ENCODE measurements at places on chromosomes 3 and 15. TPM values are rescaled to one million over a fixed set of nuclear protein-coding genes. Genes with fewer than 3 reads are reported as not detected.

GRCh38 chr15:28942571-28942970, 56.8 kb downstream of the APBA2 start:
- no peak for DNase-seq

- DNase-seq = no peak
Observed at GRCh38 chr3:123344907-123345594, 103.8 kb downstream of the ADCY5 start.

DNA sequence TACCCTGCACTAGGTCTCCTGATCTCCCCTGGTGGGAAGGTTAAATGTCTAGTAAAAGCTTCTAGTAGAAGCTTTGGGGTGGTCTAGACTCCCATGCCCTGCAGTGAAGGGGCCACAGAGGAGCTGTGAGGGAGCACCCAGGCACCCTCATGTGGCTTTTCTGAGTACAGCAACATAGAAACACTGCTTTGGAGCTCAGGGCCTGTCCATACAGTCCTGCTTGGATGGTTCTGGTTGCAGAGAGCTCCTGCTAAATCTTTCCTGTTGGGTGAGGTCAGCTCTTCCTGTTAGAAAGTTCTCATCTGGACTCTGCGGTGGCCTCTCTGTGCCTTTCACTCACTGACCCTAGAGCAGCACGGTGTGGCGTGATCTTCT, 47.8 kb downstream of the GPD1L start:
- DNase-seq = no peak

The GOLGB1 gene
- total RNA-seq = 14.2 TPM

- no peak for DNase-seq
Observed at GRCh38 chr3:42960786-42961185, 18.3 kb upstream of the GASK1A start.

- DNase-seq = no peak
Observed at GRCh38 chr3:188817103-188817934, 354.5 kb upstream of the TPRG1 start.

The CHRFAM7A gene
- not detected for total RNA-seq

The USP50 gene
- not detected for total RNA-seq

All from SJSA1 (cell line).